ENCODE measurements at places on chromosomes 1 and 21.

- no peak for DNase-seq
These were observed 87.1 kb downstream of the TRIM11 start for GRCh38 chr1:228319352-228320088.

- peak; percentile 30 for DNase-seq
These were observed 32.2 kb upstream of the IL20 start for GRCh38 chr1:206833106-206833680.

GRCh38 chr1:119181218-119181617 is 40.8 kb upstream of the WARS2 start:
- DNase-seq = no peak

DNA sequence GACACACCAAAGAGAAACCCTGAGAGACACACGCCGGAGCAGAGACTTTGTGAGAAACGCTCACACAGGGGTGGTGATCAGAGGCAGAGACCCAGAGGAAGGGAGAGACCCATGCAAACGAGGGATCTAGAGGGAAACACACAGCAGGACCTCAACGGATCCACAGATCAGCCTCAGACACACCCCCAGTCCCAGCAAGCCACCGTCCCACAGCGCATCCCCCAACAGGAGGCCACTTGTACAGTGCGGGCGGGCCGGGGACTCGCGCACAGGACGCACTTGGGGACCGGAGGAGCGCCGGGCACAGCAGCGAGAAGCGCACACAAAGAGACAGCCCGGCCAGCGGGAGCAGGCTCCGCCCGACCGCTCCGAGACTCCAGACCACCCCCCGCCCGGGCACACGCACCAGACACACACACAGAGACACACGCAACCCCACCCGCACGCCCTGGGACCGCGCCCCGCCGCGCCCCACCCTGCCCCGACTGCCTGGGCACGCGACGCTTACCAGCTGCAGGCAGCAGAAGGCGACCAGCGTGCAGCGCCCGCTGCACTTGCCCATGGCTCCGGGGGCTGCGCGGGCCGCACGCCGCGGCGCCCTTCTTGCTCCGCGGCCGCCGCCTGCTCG is 587 bp downstream of the NKAIN1 start:
- DNase-seq = no peak

- no peak for DNase-seq
These were observed 208.5 kb downstream of the KCNT2 start for GRCh38 chr1:196399713-196400112.

DNA sequence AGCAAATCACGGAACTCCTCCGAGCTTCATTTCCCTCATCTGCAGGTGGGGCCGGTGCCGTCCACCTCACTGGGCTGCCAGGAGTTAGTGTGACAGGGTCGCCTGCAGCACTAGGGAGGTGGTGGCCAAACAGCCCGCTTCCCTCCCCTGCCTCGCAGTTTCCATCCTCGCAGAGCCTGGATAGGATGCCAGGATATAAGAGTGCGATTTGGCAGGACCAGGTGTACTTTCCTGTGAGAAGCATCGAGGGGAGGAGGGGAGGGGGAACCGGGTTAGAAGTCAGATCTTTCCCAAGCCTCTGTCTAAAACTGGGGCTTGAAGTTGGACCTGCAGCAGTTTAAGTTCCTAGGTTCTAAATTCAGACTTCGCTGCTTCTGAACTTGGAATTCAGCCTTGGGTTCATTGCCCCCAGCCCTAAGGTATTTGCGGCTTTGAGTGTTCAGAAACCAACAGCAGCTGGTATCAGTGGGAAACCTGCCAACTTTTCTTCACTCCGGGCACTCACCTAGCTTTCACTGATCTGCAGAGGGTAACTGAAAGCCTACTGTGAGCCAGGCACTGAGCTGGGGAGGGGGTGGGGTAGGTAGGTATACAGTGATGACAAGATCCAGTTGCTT is 1.7 kb upstream of the JUN start:
- DNase-seq = no peak

DNA sequence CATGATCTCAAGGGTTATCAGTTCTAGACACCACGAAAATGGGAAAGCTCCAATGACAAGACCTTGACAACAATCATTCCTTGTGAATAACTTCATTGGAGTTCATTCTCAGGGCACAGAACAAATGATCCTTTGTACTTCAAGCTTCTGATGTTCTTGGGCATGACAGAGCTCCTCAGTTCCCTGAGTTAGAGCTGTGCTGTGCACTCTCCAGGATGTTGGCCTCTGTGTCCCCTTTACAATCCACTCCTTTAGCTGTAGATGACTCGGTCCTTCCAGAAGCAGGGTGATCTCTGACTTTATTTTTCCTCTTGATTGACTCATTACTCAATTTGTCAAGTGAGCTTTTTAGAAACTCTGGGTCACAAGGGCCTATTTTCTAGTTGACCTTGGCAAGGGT is 3.9 kb upstream of the FAM78B start:
- no peak for DNase-seq

GRCh38 chr1:51308636-51309035 is 21.7 kb downstream of the TTC39A start:
- no peak for DNase-seq

GRCh38 chr1:25802915-25803314 is 2.9 kb downstream of the SELENON start:
- DNase-seq = no peak

GRCh38 chr1:29183287-29183686 is 1.6 kb upstream of the SRSF4 start:
- no peak for DNase-seq

DNA sequence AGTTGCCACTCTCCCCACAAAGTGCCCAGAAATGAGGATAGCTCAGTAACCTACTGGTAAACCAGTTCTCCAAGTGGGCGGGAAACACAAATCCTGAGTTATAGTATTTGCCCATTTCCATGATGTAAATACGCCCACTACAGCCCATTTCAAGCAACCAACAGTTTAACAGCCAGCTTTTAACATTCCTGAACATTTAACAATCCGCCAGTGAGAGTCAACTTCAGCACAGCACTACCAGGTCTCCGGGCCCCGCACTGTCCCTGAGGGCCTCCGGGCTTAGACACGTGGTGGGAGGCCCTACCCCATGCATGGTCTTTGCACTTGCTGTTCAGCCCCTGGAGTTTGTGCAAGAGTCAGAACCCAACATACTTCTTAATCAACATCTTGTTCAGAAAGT is 132.0 kb upstream of the CTTNBP2NL start:
- DNase-seq = no peak

DNA sequence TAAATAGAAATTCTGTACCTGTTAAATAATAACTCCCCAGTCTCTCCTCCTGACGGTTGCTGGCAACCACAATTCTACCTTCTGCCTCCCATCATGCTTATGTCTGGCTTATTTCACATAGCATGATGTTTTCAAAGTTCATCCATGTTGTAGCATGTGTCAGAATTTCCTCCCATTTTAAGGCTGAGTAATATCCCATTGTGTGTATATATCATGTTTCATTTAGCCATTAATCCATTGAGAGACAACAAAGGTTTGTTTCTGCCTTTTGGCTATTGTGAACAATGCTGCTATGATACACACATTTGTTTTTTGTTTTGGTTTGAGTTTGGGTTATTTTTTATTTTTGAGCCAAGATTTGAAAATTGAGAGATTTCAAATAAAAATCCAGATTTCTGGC is 72.0 kb downstream of the LBR start:
- no peak for DNase-seq

DNA sequence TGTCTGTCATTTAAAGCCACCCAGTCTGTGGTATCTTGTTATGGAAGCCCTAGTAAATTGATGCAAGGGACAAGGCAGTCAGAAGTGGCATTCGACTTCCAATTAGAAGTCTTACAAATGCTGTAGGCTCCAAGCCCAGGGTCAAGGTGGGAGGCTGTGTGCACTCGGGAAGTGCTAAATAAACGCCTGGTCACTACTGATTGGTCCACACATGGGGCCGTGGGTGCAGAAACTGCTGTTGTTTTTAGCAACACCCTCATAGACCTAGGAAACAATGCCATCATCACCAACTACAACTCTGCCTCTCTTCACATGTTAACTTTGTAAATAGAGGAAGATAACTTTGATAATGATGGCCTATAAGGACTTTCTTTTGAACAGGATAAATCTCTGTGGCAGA is 20.2 kb upstream of the ZBTB21 start:
- no peak for DNase-seq

DNA sequence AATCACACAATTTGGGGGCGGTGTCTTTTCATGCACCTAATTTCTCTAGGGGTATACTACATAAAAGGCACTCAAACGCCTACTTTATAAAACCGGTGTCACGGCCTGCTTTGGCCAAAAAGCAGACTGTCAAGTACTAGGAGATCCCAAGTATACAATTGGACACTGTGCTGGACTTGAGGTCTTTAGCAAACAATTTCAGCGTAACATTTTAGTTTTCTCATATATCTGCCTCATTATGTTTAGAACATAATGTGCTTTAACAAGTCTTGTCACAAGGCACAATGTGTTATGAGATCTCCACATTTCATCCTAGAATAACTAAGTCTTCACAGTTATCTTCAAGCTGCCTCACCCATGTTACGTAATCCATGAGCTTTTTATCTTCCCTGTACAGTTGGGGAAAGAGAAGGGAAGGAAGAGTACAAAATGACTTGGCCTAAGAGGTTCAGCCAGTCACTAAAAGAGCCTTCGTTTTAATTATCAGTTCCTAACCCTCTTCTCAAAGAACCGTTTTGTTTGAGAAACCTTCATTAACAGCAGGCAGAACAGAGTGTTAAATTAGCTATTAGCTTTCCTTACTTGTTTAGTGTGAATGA is 1.7 kb downstream of the SSX2IP start:
- DNase-seq = no peak

GRCh38 chr1:19427087-19427781 is 58.1 kb downstream of the CAPZB start:
- no peak for DNase-seq

DNA sequence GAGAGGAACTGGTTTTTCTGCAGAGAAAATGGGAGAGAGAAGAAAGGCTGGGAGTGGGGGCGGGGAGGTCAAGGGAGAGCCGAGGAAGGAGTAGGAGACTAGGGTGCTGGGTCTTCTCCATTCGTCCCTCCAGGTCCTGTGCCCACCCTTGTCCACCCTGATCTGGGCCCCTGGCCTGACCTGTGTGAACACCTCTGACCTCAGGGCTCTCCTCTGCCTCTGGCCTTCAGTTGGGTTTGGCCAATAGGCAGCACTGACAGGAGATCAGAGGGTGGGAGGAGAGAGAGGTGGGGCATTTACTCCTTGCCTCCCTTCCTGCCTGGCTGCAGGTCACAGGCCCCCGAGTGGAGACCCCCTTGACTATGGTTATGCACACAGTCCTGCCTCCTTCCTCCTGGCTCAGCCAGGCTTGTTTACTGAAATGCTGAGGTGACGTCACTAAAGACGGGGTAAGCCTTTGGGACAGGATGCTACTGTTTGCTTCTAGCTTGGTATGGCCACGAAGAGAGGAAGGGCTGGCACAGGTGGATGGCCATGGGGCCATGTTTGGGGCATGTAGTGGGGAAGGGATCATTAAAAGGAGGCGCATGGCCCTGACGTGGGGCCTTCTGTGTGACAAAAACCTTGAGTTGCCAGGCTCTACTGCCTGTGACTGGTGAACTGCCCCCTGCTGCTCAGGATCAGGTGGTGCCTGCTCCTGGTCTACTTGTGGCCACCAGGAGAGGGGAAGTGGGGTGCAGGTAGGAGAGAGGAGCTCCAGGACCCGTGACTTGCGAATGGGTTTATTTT is 248.7 kb upstream of the CSF3R start:
- no peak for DNase-seq

- no peak for DNase-seq
These were observed 6.7 kb downstream of the GON4L start for GRCh38 chr1:155850345-155850744.

DNA sequence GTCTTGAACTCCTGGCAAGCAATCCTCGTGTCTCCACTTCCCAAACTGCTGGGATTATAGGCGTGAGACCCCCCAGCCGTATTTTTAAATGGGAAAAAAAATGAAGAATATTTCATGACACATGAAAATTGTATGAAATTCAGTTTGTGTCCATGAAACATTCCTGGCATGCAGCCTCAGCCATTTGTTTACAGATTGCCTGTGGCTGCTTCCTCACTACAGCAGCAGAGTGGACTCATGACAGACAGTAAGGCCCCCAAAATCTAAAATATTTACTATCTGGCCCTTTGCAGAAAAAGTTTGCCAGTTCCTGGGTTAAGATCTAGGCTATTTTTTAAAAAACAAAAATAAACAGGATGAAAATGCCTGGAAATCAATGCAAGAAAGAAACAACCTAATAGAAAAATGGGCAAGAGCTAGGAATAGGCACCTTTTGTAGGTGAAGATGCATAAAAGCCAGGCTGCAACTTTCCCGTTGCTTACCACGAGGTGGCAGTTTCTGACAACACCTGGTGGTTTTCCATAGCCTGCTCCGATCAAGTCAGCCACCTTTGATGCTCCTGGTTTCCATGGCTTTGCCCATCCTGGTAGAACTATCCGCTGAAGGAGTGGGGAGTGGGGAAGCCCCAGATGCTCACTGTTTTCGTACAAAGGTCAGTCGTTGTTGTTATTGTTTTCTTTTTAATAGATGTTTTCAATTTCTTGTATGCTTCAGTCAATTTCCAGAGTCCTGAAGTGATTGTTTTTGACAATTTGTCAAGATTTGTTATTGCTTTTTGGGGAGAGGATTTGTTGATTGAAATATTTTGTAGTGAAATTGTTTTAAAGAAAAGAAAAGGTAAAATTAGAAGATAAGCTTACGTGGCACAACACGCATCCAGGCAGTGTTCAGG is 24.3 kb downstream of the UBE2Q1 start:
- no peak for DNase-seq

DNA sequence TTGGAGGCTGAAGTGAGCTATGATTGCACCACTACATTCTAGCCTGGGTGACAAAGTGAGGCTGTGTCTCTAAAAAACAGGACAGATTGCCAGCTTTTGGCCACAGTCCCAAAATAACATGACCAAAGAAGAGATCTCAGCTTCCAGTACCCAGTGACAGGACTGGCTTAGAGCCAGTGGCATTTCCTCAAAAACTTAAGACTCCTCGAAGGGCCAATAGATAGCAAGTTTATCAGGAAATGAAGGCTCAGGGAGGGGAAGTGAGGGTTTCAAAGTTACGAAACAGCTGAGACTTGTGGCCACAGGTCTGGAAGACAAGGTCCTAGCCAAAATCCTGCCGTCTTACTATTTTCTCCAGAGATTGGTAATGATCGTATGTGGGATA is 6.3 kb upstream of the TMEM39B start:
- DNase-seq = peak; percentile 97

- no peak for DNase-seq
These were observed 1153.9 kb upstream of the TMPRSS15 start for GRCh38 chr21:19557488-19557887.

DNA sequence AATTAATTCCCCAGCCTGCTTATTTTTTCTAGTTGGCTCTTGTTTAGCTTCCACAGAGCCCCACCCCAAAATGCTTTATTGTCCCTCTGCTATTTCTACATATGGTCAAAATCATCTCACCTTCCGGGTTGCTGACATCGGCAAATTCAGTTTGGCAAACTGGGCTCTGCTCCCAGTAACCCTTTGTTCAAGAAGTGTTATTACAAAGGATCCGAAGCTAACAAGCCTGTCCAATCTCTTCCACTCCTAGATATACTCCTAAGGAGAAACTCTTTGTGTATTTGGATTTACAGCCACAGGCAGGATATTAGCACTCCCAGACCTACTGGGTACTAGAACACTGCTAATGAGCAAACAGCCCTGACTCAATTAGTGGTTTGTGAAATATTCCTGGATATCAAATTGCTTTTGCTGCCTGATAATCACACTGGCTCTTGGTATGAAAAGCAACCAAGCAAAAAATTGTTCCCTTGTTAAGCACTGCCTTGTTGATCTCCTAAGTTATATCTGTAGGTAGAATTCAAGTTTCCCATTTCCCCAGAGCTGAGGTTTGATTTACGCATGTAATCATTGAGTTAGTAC is 4.0 kb downstream of the JUN start:
- peak; percentile 21 for DNase-seq

All from CD14-positive monocyte (primary cell).